Vagina (tissue), 2 donors: ENCODE measurements at places on chromosomes 5 and 9.

DNA sequence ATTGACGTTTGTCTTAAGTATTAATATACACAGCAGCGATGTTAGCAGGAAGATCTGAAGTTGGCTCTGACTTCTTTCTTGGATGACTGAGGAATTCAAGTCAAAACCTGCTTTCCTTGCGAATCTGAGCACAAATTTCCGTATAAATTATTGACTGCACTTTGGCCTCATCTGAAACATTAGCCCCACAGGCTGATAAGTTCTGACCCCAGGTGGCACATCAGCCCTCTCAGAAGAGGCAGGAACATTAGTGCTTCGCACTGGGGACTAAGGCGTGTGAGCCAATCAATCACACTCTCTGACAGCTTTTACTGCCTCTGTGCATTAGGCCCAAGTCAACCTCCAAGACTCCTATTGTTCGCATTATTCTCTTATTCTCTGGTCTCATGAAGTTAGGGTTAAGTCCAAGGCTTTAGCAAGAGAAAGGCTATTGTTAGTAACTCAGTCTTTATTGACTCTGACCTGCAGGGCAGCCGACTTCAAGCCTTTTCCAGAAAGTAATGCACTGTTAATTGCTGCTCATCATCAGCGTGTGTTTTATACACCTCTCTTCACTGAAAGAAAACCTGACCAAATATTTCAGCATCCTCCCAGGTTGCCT, 84.2 kb downstream of the ZNF608 start:
- H3K36me3 ChIP-seq = no peaks in the 10 kb centered on the region
- H3K27ac ChIP-seq = peak overlapping the region; percentile 4
- H3K27me3 ChIP-seq = no peaks in the 10 kb centered on the region
- DNase-seq = no peak
- H3K4me3 ChIP-seq = no peak overlapping the region
- peaks cover 38% of the 10 kb centered on the region for H3K4me1 ChIP-seq

DNA sequence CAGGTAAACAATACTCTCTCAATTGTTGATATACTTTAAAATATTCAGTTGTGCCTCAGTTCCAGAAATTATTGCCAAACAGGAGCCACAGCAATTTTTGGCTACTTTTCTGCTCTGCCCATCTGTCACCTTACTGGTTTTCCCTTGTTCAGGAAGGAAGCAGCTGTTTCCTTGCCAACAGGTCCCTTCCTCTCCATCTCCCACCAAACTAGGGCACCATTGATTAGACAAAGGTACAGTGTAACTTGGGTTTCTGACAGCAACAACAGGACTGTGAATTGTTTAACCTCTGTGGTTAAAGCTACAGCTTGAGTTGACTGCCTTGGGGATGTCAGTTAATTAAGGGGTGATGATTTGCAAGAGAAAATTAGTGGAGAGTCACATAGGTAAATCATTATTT, 76.9 kb downstream of the PIP5K1B start:
- no peak for DNase-seq
- H3K4me3 ChIP-seq = no peak overlapping the region
- H3K4me1 ChIP-seq = peaks cover 63% of the 10 kb centered on the region
- H3K27ac ChIP-seq = no peak overlapping the region
- no peaks in the 10 kb centered on the region for H3K27me3 ChIP-seq

- H3K4me3 ChIP-seq = no peak overlapping the region
- no peaks in the 10 kb centered on the region for H3K4me1 ChIP-seq
- DNase-seq = no peak
Measured at GRCh38 chr5:146461319-146461718, 14.2 kb downstream of the TCERG1 start.

GRCh38 chr5:132251220-132251725, 6.2 kb upstream of the PDLIM4 start:
- H3K27me3 ChIP-seq = no peaks in the 10 kb centered on the region
- H3K36me3 ChIP-seq = no peaks in the 10 kb centered on the region
- H3K4me3 ChIP-seq = no peak overlapping the region
- H3K4me1 ChIP-seq = peaks cover 23% of the 10 kb centered on the region

GRCh38 chr5:136403346-136403745, 38.0 kb upstream of the TRPC7 start:
- no peaks in the 10 kb centered on the region for H3K27me3 ChIP-seq
- no peak overlapping the region for H3K27ac ChIP-seq
- no peaks in the 10 kb centered on the region for H3K36me3 ChIP-seq
- no peak overlapping the region for H3K4me3 ChIP-seq
- H3K4me1 ChIP-seq = no peaks in the 10 kb centered on the region

GRCh38 chr9:117081641-117082317, 333.1 kb downstream of the ASTN2 start:
- no peak overlapping the region for H3K27ac ChIP-seq
- H3K4me1 ChIP-seq = no peaks in the 10 kb centered on the region
- no peak for DNase-seq
- H3K4me3 ChIP-seq = no peak overlapping the region
- no peaks in the 10 kb centered on the region for H3K27me3 ChIP-seq
- no peaks in the 10 kb centered on the region for H3K36me3 ChIP-seq
